Bone marrow (tissue), 2 donors: ENCODE measurements at places on chromosomes 16 and 17.

DNA sequence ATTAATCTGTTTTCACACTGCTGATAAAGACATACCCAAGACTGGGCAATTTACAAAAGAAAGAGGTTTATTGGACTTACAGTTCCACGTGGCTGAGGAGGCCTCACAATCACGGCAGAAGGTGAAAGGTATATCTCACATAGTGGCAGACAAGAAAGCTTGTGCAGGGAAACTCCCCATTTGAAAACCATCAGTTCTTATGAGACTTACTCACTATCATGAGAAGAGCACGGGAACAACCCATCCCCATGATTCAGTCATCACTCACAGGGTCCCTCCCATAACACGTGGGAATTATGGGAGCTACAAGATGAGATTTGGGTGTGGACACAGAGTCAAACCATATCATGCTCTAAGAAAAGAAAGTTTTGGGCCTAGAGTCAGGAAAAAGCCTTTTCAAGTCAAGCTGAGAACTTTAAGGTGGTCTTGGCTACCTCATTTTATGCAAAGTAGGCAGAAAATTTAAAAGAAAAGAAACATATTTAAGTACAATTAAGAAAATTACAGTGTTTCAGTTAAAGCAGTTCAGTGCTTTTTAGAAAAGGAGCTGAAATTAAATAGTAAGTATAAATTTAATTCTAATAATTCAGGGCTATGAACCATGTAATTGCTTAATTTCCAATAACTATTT, 24.9 kb upstream of the CRYM start:
- DNase-seq, result no peak

GRCh38 chr17:13410874-13411273, 190.9 kb downstream of the HS3ST3A1 start:
- DNase-seq, result no peak

DNA sequence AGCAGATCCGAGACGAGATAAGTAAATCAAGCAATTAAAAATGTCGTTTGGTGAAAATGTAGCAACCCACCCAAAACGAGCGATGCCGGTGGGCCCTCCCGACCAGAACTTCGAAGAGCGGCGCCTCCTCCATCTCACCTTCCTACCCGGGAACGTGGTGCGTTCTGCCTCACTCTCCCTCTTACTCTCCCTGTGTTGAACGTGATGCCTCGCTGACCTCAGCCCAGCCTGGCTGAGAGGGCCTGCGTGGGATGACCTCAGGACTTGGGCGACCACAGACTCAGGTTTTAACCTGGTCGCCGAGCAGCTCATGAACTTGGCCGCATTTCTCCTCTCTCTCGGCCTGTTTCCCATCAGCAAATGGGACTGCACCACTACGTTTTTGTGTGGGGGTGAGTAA, 69.7 kb upstream of the RPL38 start:
- DNase-seq, result no peak

DNA sequence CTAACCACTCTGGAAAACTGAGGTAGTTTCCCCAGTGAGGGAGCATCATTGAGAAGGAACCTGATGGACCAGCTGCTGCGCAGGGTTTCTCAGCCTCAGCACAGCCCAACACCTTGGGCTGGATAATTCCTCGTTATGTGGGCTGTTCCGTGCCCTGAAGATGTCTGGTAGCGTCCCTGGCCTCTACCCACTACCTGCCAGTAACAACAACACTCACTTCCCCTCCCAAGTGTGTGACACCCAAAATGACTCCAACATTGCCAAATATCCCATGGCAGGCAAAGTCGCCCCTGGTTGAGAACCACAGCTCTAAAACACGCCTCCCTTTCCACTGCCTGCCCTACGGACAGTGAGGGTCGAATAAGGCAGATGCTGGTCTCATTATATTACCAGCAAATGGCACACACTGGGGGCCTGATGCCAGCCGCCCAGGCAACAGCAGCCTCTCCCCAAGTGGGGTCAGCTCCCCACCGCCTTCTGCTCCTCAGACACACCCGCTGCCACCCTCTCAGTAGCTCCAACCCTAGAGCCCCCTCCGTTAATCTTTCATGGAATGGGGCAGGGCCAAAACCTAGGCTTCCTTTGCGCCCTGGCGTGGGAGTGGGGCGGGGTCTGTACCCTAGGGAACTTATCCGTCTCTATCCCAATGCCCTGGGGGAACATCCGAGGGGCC, 1.0 kb downstream of the RHBDF2 start:
- peak; percentile 7 for DNase-seq

- DNase-seq, result no peak
Measured at GRCh38 chr16:73216932-73217331, 169.0 kb upstream of the ZFHX3 start.

DNA sequence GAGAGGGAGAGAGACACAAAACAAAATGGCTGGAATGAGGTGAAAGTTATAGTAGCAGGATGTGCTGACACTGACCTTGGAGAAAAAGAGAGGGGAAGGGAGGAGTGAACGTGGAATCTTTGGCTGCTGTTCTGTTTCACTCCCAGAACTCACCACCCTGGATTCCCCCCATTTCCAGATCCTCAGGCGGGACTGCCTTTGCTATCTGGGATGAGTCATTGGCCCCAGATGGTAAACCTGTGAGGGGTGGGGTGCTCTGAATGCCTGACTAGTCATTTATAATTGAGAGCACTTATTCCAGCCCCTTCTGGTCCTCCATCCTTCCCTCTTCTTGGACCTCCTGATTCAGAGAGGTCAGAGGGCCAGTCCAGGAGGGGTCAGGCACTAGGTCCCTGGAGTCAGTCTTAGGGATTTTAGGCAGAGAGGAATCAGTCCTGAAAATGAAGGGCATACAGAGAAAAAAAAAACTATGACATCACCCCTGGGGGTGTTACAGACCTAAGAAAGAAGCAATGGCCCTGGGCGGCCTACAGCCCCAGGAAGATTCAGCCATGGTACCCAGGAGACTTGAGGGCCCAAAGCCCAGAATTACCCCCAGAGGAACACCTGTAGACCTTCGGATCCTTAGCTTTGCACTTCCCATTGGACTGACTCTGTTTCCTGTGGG, 2.2 kb upstream of the ZG16 start:
- no peak for DNase-seq

- no peak for DNase-seq
Measured at GRCh38 chr17:40443988-40444899, 994 bp downstream of the IGFBP4 start.

DNA sequence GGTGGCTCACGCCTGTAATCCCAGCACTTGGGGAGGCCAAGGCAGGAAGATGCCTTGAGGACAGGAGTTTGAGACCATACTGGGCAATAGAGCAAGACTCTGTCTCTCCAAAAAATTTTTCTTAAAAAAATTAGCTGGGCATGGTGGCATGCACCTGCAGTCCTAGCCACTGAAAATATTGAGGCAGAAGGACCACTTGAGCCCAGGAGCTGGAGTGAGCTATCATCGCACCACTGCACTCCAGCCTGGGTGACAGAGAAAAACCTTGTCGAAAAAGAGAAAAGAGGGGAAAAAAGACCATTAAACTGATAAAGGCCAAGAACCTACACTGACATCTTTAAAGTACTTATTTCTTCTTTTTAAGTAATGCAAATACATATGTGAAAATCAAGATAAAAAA, 53.4 kb upstream of the ITGA2B start:
- no peak for DNase-seq

GRCh38 chr17:78248051-78248914, 16.9 kb downstream of the TMEM235 start:
- DNase-seq, result no peak

DNA sequence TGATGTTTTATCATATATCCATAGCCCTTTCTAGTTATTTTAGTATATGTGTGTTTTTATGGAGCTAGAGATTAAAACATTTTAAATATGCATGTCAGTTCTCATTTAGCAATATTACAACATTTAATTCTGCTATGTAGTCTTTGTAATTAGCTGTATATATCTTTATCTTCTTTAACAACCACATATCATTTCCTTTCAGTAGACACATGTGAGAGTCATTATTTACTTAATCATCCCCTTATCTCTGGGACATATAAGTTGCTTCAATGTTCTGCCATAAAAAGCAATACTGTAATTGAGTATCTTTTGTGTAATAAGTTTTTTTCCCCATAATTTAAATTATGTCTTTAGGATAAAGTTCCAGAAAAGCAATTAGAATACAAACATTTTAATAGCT, 52.0 kb upstream of the CLEC3A start:
- no peak for DNase-seq

DNA sequence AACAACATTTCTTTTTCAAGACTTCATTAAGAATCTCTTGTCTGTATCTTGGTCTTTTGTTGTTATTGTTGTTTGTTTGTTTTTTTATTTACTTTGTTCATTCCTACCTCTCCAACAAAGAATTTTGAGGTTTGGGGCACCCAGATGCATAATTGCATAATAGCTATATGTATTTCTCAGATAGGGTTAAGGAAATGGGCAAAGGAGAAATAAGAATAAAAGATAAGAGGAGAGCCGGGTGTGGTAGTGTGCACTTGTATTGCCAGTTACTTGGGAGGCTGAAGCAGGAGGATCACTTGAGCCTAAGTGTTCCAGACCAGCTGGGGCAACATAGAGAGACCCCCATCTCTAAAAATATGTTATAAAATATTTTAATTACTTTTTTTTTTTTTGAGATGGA, 30.5 kb downstream of the CDH1 start:
- no peak for DNase-seq

DNA sequence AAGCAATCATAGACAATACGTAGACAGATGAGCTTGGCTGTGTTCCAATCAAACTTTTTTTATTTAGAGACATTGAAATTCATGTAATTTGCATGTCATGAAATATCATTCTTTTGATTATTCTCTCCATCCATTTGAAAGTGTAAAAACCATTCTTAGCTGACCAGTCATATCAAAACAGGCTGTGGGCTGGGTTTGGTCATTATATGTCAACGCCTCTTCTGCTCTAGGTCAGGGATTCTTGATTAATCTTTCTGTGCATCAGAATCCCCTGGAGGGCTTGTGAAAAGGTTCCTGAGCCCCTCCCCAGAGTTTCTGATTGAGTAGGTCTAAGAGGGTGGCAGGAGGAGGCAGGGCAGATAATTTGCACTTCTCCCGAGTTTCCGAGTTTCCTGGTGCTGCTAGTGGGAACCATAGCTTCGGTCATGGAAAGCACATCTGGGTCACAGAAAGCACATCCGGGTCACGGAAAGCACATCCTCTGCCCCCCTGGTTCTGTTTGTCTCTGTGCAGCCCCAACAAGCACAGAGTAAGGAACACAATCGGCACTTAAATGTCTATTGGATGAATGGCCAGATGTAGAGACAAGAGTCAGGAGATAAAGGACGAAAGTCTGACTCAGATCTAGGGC, 16.4 kb downstream of the PIMREG start:
- no peak for DNase-seq

- DNase-seq, result no peak
Measured at GRCh38 chr17:42681976-42682721, at the start of gene CNTNAP1. Gene CNTNAP1 (plus strand): TSS chr17:42682531. CDS start chr17:42682830, 299 bp downstream.

DNA sequence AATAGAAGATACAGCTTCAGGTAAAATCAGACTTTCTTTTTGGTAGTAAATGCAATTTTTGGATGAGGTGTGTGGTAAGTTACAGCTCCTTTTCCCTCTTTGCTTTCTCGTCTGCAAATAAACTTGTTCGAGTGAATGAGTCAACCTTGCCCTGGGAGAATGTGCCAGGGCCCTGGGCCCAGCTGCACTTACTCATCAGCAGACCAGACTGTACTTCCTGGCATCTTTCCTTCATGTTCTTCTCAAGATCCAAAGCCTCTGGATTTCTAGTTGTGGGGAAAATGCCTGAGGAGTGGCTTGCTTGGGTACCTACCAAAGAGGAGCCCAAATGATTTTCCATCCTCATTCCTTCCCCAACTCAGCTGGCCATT, 5.4 kb upstream of the G6PC1 start:
- peak; percentile 69 for DNase-seq

GRCh38 chr16:69323415-69323814, 7.0 kb downstream of the PDF start:
- no peak for DNase-seq

DNA sequence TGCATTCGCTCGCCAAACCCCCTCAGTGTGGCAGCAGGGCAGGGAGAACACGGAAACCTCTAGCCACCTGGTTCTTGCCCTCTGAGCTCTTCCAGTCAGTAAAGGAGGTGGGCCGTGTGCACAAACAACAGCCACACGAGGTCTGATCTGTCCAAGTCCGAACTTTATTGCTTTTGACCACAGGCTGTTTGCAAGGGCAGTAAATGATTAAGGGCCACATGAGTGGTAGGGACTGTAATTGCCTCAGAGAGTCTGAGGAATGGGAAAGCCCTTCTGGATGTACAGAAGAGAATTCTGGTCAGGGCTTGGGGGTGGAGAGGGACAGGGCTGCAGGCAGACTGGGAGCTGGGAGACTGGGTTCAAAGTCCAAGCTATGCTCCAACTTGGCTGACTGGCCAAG, 75.7 kb upstream of the LHX1 start:
- no peak for DNase-seq

GRCh38 chr16:58455750-58456149, 44.2 kb upstream of the NDRG4 start:
- DNase-seq, result no peak

DNA sequence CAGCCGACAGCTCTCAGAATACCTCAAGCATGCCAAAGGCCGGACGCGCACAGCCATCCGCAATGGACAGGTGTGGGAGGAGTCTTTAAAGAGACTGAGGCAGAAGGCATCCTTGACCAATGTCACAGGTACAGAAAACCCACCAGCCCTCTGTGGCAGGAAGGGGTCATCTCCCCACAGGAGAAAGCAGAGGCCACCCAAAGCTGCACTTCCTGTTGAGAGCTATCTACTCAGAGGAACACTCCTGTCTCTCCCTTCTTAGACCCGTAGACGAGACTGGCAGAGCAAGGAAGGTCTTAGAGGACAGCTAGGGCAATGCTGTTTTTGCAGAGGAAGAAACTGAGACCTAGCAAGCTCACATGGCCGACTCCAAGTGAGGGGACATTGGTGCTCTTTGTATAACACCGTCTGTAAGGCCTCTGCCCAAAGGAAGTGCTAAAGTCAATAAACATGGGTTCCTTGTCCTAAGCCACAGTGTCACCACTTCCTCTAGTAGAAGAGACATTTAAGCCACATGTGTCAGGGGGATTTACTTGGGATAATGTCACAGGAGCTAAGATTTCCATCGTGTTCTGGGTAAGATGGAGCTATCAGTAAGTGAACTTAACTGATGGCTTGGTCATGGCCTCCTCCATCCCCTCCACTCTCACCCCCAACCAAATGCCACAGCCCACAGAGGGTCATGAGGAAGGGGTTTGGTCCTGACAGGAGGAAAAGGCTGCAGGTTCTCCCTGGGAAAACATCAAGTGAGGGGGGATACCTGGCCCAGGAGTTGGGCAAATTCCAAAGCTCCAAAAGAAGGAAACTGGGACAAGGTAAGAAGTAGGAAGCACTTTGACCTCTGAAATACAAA, 9.4 kb downstream of the LPO start:
- DNase-seq, result no peak
